ENCODE measurements at places on chromosomes 7 and 10.

DNA sequence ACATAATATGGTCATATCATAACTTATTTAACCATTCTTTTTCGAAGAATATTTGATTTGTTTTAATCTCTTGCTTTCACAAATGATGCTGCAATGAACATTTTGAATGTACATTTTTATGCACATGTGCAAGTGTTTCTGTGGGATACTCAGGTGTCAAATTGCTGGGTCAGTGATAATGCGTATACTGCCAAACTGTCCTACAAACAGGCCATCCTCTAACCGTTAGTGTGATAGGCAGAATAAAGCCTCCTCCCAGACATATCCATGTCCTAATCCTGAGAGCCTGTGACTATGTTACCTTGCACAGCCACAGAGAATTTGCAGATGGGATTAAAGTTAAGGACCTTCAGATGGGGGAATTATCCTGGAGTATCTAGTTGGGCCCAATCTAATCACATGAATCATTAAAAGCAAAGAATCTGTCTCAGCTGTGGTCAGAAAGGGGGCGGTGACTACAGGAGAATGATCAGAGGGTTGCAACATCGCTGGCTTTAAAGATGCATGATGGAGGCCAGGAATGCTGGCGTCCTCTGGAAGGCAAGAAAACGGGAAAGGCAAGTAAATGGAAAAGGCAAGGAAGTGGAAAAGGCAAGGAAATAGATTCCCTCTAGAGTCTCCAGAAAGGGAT is 46.7 kb downstream of the FZD1 start:
- peak; percentile 53 for DNase-seq

DNA sequence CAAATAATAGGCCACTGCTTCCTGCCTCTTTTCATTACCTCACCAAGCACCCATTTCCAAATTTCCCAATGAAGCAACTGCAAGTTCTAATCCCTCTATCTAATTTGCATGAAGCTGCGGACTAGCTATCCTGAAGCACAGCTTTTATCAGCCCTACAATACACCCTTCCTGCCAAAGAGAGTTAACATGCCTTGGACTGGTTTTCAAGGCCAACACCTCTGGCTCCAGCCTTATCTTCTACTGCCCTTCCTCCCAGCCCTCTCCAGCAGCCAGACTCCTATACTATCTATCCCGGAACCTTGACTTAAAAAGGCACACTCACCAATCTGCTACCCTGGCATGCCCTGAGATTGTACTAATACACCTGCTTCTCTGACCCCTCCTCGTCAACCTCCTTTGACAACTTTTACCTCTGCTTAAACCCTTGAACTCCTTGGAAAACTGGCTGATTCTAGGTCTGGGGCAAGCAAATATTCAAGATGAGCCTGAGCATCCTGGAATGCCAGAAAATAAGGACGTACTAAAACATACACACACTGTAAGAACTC is 73.4 kb downstream of the SGMS1 start:
- no peak for DNase-seq

DNA sequence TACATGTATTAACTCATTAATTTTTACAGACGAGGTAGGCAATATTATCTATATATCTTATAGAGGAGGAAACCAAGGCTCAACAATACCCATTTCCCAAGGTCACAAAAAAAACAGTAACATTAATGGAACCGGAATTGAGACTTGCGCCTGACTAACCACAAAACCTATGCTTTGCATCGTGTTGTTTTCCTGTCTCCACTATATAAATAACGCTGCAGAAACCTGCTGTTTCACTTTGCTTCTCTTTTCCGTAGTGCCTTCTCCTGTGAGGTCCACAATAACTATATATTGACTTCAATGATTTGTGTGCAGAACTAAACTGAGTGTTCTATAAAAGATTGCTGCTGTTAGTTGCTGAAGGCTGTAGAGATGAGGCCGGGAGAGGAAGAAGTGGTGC is 97.7 kb upstream of the RPA3 start:
- DNase-seq: no peak

- DNase-seq: no peak
These were observed 133.1 kb downstream of the MAPK8 start for GRCh38 chr10:48439581-48440041.

- DNase-seq: no peak
These were observed 35.0 kb upstream of the DAGLB start for GRCh38 chr7:6482743-6483119.

DNA sequence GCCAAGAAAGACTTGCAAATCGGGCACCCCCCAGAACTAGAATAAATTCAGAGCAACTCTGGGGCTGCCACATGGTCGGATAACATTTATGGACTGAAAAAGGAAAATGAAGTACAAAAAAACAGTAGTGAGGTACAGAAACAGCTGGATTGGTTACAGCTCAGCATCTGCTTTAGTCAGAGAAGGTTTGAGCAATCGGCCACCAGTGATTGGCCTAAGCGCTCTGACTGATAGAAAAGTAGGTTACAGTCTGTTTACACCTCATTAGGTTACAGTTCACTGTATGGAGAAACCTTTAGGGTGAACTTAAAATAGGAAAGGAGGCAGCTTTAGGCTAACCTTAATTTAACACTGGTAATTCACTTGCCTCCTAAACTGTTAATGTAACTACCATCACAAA is 102.0 kb upstream of the DKK1 start:
- DNase-seq: no peak

DNA sequence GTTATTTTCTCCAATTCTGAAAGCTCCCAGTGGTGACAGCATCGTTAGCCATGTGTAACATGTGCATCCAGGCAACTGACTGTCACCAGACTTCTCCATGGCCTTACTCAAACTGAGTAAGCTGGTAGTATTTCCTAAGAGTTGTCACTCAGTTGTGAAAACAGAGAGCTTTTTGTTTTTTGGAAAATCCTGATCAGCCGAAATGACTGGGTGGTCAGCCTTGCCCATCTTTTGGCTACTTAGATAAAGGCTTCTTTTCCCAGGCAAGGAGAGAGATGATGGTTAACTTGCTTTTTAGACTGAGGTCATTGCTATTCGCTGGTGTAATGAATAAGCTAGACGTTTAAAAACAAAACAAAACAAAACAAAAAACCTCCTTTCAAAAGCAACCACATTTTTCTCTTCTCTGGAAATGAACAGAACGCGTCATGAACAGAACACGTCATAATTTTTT is 159.5 kb upstream of the KLF14 start:
- no peak for DNase-seq

DNA sequence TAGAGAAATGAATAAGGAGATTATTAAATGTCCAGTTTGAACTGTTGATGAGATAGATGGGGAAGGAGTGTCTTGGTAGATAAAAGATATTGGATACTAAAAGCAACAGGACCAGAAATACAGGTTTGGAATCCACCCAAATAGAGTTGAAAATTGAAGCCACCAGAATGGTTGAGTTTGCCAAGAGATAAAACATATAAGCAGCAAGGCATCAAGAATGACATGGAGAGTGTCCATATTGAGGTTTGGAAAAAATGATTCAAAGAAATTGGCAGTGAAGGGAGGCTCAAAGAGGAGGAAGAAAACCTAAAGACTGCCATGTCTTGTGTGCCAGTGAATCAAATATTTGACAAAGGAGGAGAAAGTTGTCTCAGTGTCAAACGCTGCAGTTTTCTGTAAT is 24.2 kb downstream of the CFAP69 start:
- no peak for DNase-seq

GRCh38 chr10:124975977-124976514 is 34.1 kb downstream of the ZRANB1 start:
- no peak for DNase-seq

- DNase-seq: no peak
These were observed 51.4 kb downstream of the FBXW4 start for GRCh38 chr10:101643546-101643945.

DNA sequence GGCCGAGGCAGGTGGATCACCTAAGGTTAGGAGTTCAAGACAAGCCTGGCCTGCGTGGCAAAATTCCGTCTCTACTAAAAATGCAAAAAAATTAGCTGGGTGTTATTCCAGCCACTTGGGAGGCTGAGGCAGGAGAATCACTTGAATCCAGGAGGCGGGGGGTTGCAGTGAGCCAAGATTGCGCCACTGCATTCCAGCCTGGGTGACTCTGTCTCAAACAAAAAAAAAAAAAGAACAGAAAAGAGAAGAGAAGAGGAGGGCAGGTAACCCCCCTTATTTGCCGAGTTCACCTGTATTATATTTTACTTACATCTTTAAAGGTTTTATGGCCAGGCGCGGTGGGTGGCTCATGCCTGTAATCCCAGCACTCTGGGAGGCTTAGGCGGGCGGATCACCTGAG is 91.7 kb downstream of the RNF216 start:
- no peak for DNase-seq

- DNase-seq: peak; percentile 80
These were observed 101.9 kb upstream of the PIP4K2A start for GRCh38 chr10:22816298-22816653.

All from AG09309 (cell line).